ENCODE measurements at places on chromosomes 1 and 21.

GRCh38 chr1:194813096-194813495 lies 1626.7 kb upstream of the B3GALT2 start:
- no peak for DNase-seq

DNA sequence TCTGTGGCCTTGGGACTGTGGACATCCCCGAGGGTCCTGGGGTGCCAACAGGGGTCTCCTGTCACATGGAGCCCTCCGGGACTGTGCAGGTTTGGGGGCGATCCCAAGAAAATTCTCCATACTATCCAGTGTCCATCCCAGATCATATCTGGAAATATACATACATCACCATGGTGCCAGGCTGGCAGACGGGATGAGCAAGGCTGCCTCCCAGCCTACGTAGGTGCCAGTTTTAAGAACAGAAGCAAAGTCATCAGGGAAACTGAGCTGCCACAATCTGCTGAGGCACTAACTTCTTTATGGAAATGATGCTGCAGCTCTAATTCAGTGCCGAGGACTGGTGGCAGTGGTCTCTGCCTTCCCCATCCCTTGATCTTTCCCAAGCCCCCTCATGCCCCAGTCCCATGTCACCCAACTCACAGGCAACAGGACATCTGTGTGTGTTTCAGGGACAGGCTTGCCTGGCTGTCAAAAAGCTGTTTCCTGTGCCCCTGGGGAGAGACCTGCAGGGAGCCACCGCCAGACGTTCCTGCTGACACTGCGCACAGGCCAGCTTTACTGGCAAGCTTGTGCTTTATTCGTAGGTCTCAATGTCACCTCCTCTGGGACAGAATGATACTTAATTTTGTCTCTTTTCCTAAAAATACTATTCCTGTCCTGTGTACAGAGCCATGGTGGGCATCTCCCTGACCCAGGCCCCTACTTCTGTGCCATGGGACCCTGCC lies 15.5 kb downstream of the TEX35 start:
- no peak for DNase-seq

DNA sequence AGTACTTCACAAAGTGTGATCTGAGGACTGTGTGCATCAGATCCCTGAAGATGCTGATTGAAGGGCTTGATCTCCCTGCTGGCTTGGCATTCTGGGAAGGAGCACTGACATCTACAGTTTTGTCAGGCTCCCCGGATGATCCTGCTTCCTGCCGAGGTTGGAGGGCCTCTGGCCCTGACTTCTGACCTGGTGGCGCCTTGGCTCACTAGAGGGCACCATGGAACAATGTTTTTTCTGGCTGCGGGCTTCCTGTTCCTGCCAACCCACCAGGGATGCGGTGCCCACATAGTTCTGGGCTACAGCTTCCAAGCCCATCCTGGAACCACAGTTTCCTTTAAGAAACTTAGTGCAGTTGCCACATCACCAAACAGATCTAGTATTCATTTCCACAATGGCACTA lies 38.8 kb upstream of the RASAL2 start:
- no peak for DNase-seq

DNA sequence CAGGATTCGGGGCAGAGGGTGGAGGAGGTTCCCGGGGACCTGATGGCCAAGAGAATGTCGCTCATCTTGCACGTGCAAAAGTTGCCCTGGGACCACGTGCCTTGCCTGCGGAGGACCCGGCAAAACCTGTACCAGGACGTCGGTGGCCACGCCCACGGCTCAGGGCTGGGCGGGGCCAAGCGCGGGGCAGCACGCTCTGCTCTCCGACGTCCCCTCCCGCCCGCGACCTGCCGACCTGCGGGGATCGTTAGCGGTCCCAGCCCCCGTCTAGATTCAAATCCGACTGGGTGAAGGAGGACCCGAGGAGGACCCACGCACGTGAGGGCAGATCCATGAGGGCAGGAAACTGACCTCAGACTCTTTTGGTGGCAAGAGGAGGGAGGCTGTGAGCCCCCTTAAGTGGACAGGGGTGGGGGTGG lies at the start of gene C1orf167:
Gene C1orf167, plus strand, starts transcription at position 206 of the 419 bp plus-strand sequence. CDS start 2,208 bp downstream, outside the sequence.
- DNase-seq: no peak

DNA sequence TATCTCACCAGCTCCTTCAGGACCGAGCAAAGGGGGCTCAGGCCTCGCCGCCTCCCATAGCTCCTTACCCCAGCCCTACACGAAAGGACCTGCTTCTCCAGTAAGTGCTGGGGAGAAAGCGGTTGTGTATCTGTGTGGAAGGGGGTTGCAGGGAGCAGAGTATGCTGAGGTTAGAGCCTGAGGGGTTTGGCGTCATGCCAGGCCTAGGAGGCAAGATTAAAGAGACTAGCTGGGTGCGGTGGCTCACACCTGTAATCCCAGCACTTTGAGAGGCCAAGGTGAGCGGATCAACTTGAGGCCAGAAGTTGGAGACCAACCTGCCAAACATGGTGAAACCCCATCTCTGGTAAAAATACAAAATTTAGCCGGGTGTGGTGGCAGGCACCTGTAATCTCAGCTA lies 14.1 kb upstream of the RASSF5 start:
- no peak for DNase-seq

DNA sequence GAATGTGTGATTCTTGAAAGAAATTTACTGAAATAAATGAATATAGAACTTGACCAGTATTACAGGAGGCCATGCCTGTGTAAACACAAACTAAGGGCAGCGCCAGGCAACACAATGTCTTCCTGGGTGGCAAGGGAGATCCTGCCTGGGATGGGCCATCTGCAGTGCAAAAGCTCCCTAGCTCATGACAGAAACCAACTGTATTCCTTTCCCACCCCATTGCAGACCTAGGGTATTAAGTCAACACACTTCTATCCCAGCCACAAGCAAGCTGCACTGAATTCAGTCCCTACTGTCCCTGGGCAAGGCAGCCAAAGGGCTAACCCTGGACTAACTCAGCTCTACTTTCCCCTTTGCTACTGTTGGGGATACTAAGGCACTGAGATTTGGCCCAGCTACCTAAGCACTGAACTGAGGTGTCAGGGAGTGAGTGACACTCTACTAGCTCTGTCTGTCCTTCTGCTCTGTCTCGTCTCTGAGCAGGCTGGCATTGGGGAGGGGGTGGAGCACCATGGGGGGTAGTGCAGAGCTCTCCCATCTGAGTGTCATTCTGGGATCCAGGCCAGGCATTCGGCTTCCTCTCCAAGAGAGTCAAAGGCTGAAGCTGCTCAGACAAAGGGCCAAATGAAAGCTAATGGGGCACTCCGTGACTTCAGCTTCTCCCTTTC lies 2.5 kb downstream of the INKA2 start:
- peak; percentile 48 for DNase-seq

DNA sequence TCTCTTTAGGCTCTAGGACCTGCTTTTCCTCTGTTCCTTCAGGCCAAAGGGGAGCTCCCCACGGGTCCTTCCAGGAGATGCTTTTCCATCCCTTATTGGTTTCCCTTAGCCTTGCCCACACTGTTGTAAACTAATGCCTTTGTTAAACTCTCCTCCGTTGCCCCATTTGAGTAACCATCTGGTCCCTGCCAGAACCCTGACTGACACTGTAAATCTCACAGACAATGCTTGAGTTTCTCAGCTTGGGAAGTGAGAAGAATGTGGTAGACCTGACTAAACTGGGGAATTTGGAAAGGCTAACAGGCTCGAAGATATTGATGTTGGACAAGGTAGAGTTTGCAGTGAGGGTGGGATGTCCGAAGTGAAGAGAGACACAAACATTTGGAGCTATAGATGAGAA lies 11.4 kb downstream of the AKNAD1 start:
- no peak for DNase-seq

DNA sequence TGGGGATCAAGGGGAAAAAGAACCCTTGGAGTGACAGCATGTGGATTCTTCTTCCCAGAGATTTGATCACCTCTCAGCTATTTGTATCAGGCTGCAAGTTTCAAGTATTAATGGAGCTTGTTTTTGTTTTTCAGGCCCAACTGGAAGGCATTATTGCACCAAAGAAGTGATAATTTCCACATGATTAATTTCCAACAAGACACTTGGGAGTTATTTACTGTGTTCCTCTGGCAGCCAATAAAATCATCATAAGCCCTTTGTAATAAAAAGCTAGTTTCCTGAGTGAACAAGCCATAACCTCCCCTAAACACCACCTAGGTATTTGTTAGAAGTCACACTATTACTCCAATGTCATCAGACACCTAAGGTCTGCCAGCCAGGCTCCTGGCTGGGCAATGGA lies 8.2 kb downstream of the DNALI1 start:
- no peak for DNase-seq

DNA sequence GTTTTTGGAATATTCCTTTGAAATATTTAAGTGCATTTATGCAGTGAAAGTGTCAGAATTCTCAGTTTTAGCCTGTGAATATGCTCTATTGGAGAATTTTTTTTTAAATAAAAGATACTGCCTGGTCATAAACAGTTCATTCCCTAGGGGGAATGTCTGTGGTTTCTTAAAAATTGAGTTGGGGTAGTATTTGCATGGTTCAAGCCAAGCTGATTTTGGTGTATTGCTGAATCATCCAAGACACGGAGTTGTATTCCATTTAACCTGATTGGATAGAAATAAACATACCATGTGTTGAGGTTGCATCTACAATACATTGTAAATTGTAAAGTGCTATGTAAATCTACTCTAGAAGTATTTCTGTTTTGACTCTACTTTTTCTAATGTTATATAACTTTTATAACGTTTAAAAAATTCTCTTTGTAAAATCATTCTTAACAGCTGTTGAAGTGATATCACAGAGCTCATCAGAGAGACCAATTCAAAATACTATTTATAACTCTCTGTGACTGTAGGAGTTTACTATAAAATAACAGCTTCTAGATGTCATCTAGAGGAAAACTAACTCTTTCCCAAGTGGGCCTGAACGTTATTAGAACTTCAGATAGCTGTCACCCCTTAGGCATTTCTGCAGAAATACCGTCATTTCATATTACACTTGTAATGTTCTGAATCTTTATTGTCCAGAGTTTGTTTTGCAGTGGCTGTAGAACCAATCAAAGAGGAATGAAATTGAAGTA lies 199.1 kb downstream of the USP25 start:
- DNase-seq: peak; percentile 12

- peak; percentile 39 for DNase-seq
These were observed at the start of gene SYT14 for GRCh38 chr1:209937996-209938959. Gene SYT14, plus strand, starts transcription at chr1:209938217. Its CDS starts 48 bp downstream, at chr1:209938265.

- DNase-seq: no peak
These were observed 41.0 kb upstream of the APOBEC4 start for GRCh38 chr1:183694066-183694465.

GRCh38 chr21:37001441-37001840 lies 5.1 kb upstream of the RIPPLY3 start:
- DNase-seq: no peak

GRCh38 chr1:30611741-30612309 lies 111.6 kb downstream of the MATN1 start:
- DNase-seq: no peak

GRCh38 chr1:238653693-238654321 lies 732.6 kb upstream of the CHRM3 start:
- DNase-seq: peak; percentile 86

DNA sequence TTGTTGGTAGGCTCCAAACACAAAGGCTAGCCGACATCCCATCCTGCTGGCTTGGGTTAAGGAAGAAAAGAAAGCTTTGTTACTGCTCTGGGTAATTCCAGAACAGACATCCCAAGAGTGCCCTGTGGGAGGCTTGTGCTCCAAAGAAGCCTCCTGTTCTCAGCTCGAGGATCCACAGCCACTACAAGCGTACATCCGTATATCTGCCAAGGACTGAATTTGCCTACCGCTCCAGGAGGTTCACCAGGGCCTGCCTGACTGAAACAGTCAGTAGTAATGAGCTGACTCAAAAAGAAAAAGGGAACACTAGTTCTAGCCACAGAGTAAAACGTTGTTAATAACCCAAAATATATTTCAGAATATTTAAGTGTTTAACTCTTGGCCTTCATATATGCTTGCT lies 24.8 kb upstream of the MUTYH start:
- DNase-seq: no peak
